CD8-positive, alpha-beta memory T cell (primary cell): ENCODE measurements at places on chromosomes 5 and 9. TPM values are rescaled to one million over a fixed set of nuclear protein-coding genes. Genes with fewer than 3 reads are reported as not detected.

GRCh38 chr5:180618487-180618828 lies 27.2 kb upstream of the SCGB3A1 start:
- no peak for DNase-seq

- DNase-seq = no peak
These were observed 16.2 kb downstream of the BTF3 start for GRCh38 chr5:73514418-73514817.

DNA sequence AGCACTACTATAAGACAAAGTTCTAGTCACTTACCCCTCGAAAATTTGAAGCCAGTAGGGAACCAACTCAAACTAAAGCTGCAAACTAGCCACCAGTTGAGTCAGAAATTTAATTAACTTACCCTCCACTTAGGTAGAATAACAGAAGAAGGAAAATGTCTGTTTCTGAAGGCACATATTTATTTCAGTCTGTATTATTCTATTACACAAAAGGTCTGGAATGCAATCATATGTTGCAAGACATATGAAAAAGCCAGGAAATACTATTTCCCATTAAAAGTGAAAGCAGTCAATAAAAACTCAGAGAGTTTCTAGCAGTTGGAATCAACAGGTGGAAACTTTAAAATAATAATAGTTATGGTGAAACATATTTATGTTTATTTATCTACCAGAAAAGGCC lies 79.2 kb upstream of the SLCO4C1 start:
- DNase-seq = no peak

DNA sequence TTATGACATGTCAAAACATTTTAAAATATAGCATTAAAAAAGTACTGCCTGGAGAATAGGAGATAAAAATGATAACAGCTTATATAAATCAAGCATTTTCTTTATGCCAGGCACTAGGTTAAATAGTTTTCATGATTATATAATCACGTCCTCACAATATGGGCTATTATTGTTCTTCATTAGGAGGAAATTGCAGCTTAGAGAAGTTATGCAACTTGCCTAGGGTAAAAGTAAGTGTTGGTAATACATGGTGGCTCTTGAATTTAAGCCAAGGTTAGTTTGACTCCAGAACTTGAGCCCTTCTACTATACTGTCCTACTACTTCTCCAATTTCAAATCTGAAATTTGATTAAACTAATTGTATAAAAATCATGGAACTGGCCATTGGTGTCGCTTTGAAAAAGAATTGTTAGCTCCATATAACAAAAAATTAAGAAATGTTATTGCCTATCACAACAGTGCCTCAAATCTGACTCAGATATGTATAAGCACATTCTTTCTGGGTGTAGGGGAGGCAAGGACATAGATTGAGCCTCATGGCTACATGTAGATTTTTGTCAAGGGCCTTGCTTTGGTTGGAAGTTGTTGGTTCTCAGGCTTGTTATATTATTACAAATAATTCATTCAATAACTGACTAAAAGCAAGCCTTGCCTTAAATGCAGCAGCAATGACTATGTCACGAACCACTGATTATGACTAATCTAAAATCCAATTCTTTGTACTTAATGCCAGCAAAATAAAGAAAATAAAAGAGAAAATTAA lies 223.5 kb upstream of the DAB2 start:
- DNase-seq = no peak

- no peak for DNase-seq
These were observed 19.3 kb downstream of the PUM3 start for GRCh38 chr9:2824564-2824963.

GRCh38 chr5:31844622-31845345 lies 205.9 kb downstream of the PDZD2 start:
- DNase-seq = no peak

DNA sequence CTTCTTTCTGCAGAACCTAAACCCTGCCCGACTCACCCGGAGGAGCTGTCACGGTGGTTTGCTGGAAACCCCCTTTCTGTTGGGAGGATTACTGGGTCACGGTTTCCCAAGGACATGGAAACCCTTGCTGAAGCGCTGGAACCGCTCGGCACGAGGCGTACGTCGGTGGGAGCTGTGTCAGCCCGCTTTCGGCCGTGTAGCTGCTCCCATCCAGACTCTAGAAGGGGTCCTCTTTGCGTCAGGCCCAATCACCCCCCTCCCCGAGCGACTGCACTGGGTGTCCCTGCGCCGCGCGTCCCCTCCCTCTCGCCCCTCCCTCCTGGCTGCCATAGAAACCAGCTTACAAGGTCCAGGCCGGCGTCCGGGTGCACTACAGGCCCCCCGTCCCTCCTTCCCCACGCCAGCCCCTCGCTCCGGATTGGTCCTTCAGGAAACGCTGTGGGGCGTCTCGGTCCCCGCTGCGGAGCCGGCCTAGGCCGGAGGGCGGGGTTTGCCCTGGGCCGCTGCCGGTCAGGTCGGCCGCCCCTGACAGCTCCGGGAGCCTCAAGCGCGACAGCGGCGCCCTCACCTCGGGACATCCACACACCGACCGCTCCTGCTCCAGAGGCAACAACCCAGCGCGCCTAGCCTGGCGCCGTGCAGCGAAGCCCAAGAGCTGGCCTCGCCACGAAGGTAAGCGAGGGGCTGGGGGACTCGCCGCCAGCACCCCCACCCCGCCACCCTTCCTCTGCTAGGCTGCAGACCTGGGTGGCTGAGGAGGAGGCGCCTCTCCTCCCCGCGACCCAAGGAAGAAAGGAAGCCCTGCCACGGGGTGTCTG lies at the start of gene NIM1K:
Gene NIM1K, plus strand, starts transcription at position 486 of the 818 bp plus-strand sequence. CDS start 53,551 bp downstream, outside the sequence.
- DNase-seq = peak; percentile 49

GRCh38 chr5:12016159-12016746 lies 112.0 kb upstream of the CTNND2 start:
- no peak for DNase-seq

DNA sequence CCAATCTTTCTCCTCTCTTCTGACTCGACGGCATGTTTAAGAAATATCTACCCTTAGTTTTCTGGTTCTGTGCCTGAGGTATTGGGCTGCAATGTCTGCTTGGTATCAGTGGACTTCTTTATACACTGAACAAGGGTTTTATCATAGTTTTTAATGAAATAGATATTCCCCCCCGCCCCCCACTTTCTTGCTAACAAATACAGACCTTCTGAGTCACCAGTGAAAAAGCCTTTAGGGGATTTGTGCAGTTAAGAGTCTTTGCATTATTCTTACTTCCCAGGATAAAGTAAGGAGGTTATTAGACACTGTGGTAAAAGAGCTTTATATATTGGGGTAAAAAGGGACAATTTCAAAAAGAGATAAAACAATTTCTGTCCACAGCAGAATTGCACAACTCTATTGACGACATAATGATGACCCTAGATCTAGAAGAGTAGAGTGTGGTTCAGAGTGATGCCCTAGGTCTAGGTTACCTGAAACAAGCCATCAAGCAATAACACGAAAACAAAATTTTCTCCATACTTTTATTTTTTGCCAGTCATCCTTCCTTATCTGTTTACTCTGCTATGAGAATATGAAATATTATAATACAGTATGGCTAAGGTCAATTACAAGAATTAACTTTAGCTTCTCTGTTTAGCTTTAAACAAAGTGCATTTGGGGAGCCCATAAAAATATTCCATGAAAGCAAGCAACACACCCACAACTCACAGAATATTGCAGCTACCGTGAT lies 110.7 kb downstream of the PLK2 start:
- DNase-seq = no peak

- DNase-seq = no peak
These were observed 18.3 kb downstream of the ABO start for GRCh38 chr9:133256686-133257091.

- no peak for DNase-seq
These were observed 7.8 kb upstream of the CARD9 start for GRCh38 chr9:136381311-136381710.

Gene BARHL1
- not detected for total RNA-seq

Gene CCDC180
- total RNA-seq = 3.2 TPM

Gene THOC3
- 63.5 TPM for total RNA-seq

Gene ALDOB
- total RNA-seq = not detected

Gene SLC46A2
- total RNA-seq = not detected

Gene OR1Q1
- not detected for total RNA-seq

Gene GPR150
- 0.26 TPM for total RNA-seq
